ENCODE measurements at places on chromosomes 2 and 18.

DNA sequence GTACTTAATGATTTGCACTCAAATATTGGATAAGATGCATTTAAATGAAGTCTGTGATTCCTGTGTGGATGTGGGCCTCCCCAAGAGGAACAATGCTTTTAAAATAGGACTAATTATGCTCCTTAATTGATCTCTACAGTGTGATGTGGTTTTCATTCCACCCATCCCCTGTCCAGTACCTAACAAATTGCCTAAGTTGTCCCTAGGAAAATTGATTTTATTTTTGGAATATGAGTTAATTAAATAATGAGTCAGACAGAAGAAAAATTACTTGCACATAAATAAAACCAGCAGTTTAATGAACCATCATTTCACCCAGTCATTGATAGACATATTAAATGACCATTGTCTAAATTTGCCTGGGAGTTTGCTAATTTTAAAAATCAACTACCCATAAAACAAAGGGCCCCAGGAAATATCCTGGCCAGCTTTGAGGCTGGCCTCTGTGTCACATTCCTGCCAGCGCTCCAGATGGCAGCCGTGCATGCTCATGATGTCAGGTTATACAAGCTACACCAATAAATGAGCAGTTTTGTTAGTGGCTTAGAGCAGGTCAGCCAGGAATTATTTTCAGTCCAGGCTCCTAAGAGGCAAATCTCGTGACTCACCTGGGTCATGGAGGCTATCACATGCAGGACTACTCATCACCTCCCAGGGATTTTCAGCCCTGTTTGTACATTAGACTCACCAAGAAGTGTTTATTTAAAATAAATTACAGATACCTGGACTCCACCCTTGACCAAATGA lies 31.9 kb downstream of the ABHD3 start:
- no peak for DNase-seq

- DNase-seq, result no peak
Observed at GRCh38 chr18:48294899-48295585, 114.1 kb downstream of the ZBTB7C start.

- DNase-seq, result no peak
Observed at GRCh38 chr2:40120957-40121356, 330.9 kb downstream of the SLC8A1 start.

- DNase-seq, result no peak
Observed at GRCh38 chr2:17682098-17682857, 71.3 kb downstream of the SMC6 start.

- DNase-seq, result no peak
Observed at GRCh38 chr2:74789271-74789670, 44.7 kb upstream of the HK2 start.

- no peak for DNase-seq
Observed at GRCh38 chr18:51425889-51426288, 228.4 kb upstream of the MEX3C start.

DNA sequence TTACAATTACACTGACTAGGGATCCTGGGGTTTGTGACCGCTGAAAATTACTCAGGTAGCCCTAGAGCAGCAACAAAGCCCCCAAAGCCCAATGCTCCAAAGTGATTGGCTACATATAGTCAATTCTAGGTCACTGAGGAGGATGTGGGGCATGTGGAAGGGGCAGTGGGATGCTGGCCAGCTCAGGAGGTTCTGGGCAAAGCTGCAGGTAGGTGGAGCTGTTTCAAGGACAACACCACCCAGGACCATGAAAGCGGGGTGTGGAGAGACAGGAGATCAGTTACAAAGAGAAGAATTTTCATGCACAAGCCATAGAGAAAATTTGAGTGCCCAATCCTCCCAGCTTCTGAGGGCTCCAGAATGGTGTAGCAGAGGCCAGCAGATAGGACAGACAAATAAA lies 75.0 kb upstream of the CCDC85A start:
- no peak for DNase-seq

GRCh38 chr2:96692094-96692971 lies 47.5 kb downstream of the LMAN2L start:
- no peak for DNase-seq

- no peak for DNase-seq
Observed at GRCh38 chr2:23485841-23486683, 101.1 kb downstream of the KLHL29 start.

DNA sequence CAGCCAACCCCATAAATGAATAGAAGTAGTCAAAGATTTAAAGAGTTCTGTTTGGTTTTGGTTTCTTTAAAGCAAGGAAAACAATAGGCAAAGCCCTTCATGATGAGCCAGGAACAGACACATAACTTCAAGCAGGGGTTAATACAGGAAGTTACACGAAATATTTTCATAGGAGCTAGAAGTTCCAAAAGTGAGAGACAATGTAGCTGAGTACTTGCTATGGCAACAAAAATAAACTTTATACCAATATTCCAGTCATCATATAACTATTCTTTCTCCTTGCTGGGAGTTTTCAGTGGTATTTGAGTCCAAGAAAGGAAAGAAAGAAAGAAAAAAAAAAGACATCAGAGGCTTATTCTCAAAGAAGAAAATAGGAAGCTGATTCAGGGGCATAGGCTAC lies 56.2 kb downstream of the COBLL1 start:
- no peak for DNase-seq

GRCh38 chr2:1016500-1016899 lies 65.9 kb downstream of the SNTG2 start:
- no peak for DNase-seq

- no peak for DNase-seq
Observed at GRCh38 chr2:191321861-191322662, 76.9 kb downstream of the MYO1B start.

DNA sequence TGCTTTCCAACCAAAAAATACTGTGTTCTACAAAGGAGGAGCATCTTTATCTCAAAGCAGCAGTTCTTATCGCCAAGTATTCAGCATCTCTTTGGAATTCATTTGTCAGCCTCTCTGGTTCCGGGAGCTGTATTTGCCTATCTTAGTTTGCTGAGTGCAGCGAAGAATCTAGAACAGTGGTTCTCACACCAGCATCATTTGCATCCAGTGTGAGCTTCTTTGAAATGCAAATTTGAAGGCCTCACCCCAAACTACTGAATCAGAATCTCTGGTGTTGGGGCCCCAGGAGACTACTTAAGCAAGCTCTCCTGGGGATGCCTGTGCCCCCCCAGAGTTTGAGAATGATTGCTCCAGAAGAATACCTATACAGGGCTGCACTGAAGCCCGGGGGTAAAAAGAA lies 1.5 kb upstream of the PTPN2 start:
- DNase-seq, result no peak

DNA sequence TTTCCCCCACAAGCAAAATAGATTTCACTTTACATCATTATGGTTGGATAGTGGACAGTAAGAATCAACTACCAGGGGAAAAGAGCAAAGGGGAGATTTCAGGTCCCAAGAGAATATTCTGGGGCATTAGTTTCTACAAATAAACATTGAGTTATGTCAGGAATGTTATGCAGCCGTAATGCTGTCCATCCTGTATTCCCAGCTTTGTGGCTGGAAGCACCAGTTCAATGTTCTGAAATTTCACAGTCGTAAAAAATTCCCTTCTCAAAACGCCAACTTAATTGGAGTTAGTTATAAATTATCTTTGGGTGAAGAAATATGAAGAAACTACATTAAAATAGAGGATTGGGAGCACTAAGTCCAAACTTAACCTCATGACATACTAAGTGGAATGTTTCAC lies 141.5 kb upstream of the FIGN start:
- DNase-seq, result no peak

DNA sequence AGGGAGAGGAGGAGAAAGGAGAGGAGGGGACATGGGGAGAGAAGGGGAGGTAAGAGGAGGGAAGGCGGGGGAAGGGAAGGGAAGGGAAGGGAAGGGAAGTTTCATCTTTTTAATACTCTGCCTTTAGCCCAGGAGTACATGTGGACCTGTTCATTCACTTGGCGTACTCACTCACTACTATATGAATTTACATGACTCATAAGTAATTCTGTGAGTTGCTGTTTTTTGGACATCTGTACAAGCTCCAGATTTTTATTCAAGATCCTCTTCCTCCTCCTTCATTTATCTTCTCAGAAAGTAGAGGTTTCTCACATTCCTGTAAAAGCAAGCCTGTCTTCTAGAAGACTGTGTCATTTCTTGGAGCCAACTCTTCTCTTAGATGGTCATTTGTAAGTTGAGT lies 84.6 kb downstream of the RDH14 start:
- no peak for DNase-seq

- no peak for DNase-seq
Observed at GRCh38 chr2:103734911-103735310, 973.1 kb downstream of the TMEM182 start.

DNA sequence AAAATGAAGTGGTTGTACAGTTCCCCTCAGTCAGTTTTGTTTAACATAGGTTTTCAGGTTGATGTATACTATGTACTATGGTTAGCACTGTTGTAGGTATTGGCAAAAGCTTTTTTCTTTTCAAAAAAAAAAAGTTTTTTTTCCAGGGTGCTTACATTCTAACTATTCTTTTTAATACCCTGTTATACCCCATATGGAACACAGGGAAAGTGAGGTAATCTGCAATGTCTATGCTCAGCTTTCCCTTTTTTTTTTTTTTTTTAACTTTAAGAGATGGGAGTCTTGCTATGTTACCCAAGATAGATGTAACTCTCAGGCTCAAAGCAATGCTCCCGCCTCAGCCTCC lies 590 bp upstream of the CCDC138 start:
- no peak for DNase-seq

DNA sequence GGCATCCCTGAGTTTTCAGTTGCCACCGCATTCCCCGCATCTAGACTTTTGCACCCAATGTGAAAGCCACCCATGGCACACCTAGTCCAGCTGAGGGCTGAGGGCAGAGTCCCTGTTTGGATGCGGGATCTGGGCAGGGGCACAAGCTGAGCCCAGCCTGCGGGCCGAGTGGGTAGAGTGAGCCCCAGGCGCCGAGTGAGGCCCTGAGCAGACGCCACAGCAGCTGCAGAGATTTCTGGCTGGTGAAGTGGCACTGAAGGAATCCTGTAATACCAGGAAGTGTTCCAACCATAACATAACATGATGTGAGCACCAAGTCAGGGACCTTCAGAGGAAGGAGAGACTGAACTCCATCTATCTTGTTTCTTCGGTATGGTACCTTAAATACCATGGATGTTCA lies 27.7 kb upstream of the FRZB start:
- no peak for DNase-seq

DNA sequence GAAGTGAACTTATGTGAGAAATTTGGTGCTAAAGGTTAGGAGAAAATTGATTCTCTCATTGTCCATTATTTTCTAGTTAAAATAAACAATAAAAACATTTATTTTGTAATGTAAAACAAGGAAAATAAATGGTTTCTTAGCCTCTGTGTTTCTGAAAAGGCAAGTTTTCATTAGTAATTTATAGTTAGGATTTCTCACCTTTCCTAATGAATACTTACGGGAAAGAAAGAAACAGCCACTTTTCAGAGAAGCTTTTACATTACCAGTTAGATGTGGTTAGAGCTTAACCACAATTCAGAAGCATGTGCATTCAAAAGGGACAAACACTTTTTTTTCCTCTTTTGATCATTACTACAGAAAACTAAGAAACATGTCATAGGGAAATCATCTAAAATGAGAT lies 18.8 kb downstream of the NEMP2 start:
- DNase-seq, result no peak

DNA sequence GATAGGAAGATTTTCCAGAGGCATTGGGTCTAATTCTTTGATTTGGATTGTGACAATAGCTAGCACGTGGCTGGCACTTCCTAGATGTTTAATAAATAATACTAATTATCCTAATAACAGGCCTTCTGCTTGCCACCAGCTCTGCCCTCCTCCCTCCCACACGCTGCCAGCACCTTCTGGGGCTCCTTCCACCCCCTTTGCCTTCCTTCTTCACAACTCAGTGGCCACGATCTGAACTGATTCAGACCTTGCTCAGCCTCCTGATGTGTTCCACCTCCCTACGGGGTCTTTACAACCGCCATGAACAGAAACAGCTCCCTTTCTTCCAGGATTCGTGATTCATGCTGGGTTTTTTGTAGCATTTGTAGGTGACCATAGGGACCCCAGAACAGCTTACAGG lies 310.3 kb upstream of the HS6ST1 start:
- DNase-seq, result no peak

DNA sequence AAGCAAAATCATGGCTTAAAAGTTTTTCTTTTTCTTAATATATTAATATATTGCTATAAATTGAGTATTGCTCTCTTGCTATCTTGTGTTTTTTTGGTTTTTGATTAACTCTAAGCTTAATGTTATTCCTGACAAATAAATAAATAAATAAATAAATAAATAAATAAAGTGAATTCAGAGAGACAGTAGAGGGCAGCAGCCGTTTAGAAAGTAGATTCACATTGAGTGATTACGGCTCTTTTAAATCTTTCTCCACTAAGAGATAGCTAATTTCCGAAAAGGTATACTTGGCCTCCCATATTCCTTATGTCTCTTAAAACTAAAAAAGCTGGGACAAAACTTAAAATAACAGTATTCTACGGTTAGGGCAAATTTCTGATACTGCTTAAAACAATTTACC lies 34.3 kb downstream of the MSH2 start:
- DNase-seq, result no peak

DNA sequence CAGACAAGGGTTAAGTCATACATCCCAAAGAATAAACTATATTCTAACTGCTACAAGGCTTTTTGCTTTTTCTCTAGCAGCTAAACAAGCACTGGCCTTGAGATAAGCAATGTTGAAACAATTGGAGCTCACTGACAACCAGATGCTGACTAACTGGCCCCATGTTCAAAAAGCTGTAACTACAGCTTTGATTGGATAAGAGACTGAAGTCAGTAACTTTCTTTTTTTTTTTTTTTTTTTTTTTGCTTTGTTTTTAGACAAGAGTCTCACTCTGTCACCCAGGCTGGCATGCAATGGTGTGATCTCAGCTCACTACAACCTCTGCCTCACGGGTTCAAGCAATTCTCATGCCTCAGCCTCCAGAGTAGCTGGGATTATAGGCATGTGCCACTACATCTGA lies 45.4 kb upstream of the TMEM163 start:
- DNase-seq, result no peak

DNA sequence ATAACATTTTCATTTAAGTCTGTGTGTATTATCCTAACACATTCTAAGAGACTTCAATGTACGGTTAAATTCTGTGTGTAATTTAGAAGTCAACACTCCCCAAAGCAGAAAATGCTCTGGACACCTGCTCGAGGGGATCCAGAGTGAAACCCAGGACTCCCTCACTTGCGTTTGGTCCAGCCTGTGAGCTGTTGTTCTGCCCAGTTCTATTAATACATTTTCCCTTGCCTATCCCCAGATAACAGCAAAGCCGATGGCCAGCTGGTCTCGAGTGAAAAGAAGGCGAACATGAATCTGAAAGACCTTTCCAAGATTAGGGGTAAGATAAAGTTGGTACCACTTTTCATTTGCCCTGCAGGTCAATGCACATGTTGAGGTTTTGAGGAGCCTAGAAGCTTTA lies 31.0 kb upstream of the SP100 start:
- no peak for DNase-seq

DNA sequence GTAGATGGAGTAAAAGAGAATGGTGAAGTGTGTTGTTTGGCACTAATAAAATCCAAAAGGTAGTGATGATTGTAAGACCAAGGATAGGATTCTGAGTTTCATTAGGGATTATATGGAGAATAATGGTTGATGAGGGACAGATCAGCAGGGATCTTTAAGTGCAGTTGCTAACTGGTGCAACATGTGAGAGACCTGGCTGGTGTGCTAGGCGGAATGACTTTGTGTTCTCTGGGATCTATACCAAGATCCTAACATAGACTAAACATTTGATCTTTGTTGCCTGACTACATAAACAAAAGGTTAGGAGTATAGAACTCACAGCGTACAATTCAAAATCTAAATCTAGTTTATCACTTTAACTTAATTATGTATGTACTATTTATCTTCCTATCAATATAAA lies 135.4 kb downstream of the PTRHD1 start:
- no peak for DNase-seq
